Fibroblast of lung (primary cell): ENCODE measurements at places on chromosomes 1 and 21. TPM values are rescaled to one million over a fixed set of nuclear protein-coding genes. Genes with fewer than 3 reads are reported as not detected.
A peak's percentile ranks its signal among the peaks of the same experiment; 100 is the strongest.

FABP3 gene
- 116 and 554 TPM in 2 replicates for total RNA-seq

DNA sequence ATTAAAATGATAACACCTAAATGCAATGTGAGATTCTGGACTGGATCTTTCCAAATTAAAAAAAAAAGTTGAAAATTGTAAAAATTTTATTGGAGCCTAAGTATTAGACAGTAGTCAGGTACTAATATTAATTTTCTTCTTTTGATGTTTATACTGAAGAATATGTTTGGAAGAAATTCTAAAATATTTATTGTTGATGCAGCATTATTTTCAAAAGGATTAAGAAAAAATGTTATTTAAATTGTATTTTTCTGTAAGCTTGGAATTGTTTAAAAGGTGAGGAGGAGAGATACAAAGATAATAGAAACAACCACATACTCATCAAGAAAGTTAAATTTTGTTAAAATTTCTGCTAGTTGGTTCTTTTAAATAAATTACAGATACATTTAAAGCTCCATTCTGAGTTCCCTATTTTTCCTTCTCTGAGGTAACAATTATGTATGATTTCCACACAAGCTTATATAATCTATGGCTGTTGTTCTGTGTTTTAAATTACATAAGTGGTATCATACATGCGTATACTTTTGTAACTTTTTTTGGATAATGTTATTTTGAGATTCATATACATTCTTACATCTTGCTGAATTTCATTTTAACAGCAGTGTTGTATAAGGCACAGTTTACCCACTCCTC is 180.3 kb upstream of the RGS18 start:
- DNase-seq, result no peak

SEMA4A gene
- 0.77 and 0.99 TPM in 2 replicates for total RNA-seq

DNA sequence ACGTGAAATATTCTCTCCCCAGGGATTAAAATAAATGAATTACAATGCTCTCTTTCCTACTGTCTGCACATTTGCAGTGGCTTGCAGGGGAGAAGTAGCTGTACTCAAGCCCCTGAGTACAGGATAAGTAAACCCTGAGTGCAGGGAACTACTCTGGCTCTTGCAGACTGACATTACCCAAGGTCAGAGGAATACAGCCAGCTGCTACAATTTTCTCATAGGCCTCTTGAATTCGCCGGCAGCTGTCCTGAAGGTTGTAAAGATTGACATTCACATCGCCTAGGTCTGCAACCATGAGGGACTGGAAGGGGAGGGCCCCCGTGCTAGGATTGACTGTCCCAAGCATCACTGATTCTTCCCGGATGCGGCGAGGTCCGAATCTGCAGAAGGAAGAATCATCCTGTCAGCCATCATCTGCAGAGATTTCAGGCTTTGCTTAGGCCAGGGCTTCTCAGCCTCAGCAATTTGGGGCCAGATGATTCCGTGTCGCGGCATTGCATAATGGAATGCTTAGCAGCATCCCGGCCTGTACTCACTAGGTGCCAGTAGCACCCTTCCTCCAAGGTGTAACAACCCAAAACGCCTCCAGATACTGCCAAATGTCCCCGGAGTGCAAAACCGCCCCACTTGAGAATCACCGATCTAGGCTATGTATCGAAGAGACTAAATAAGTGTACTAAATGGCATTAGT is 1.7 kb downstream of the AGMAT start:
- DNase-seq, result no peak

- DNase-seq, result no peak
Observed at GRCh38 chr1:58939666-58940370, 156.0 kb upstream of the JUN start.

HDGF gene
- 108 and 138 TPM in 2 replicates for total RNA-seq

ADCY10 gene
- under 0.01 and 0.17 TPM in 2 replicates for total RNA-seq

- DNase-seq, result no peak
Observed at GRCh38 chr21:33951276-33952178, 35.9 kb upstream of the ATP5PO start.

MAN1C1 gene
- total RNA-seq, result 14.6 and 17.7 TPM in 2 replicates

B3GALT2 gene
- total RNA-seq, result under 0.01 and 1.3 TPM in 2 replicates

DNA sequence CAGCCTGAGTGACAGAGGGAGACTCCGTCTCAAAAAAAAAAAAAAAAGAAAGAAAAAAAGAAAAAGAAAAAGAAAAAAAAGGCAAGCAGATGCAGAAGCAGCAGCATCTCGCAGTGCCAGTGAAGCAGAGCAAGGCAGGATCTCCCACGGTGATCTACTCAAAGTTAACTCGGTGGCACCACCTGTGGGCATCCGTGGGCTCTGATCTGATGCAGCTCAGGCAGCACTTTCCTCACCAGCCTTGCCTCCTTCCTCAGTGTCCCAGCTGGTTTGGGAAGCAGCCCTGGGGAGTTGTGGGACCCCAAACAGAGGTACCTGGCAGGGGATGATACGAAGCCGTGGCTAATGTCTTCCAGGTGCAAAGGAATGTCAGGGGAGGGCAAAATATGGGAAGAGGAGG is 104.3 kb upstream of the KRTAP19-8 start:
- no peak for DNase-seq

RGS7 gene
- 0.51 and 3.6 TPM in 2 replicates for total RNA-seq

NHLH1 gene
- total RNA-seq, result not detected in 2 replicates

KRTAP12-3 gene
- total RNA-seq, result not detected in 2 replicates

TRIM63 gene
- not detected in 2 replicates for total RNA-seq

DNA sequence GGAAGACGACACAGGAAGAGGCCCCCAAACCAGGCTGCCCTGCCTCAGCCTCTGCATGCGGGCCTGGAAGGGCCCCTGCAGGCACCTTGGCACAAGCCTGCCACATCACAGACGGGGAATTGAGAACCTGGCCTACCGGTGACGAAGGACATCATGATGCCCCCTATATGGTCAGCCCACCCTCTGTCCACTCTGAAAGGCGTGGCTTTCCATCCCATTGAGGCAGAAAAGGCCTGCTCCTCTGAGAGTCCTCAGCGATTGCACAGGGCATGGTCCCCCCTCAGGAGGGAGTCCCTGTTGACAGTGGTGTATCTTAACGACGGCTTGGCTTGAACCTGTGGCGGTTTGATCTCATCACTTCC is 11.4 kb downstream of the KRTAP10-1 start:
- no peak for DNase-seq

GRCh38 chr1:152115344-152115743 is at the start of gene TCHH:
Gene TCHH (minus strand): TSS chr1:152115444. CDS start chr1:152114080, 1,364 bp downstream.
- DNase-seq, result no peak

GRCh38 chr1:20033420-20033819 is 36.6 kb upstream of the PLA2G5 start:
- no peak for DNase-seq

- DNase-seq, result no peak
Observed at GRCh38 chr1:116257341-116257767, 115.7 kb upstream of the ATP1A1 start.

DNA sequence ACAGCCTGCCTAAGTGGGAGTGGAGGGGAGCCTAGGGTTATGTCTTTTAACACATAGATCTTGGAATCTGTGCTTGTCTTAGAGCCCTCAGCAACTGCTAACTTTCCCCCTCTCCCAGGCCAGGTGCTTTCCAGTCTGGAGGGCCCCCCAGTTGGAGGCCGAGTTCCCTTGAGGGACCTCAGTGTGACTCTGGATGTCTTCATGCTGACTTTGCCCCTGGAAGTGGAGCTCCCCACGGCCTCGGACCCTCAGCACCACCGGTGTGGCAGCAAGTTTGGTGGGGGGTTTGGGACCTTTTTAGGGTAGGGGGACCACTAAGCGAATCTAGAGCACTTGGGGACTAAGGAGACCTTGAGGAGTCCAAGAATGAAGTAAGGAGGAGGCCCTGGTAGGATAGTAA is 22.9 kb downstream of the HYI start:
- no peak for DNase-seq

TP73 gene
- not detected in 2 replicates for total RNA-seq

FNDC5 gene
- total RNA-seq, result 0.33 and 1.0 TPM in 2 replicates

GRCh38 chr1:197116156-197116555 is 30.3 kb downstream of the ASPM start:
- DNase-seq, result peak; percentile 65
